Spinal cord (tissue), 10 donors: ENCODE measurements at places on chromosomes 7 and 10.

DNA sequence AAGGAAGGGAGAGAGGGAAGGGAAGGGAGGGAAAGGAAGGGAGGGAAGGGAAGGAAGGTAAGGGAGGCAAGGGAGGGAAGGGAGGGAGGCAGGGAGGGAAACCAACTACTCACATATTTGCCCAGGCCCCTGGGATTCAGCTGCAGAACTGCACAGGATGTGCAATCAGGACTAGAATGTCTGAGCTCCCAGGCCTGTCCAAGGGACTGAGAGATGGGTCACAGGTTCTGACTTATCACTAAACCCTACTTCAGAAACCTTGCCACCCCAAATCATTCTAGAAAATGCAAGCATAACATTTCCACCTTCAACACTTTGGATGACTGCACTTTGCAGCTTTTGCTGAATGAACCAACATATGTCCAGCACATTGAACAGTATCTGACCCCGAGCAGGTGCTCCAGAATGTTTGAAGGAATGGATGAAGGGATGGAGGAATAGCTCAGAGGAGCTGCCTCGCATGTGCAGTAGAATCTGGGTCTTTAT is 245.3 kb downstream of the KCNMA1 start:
- no peak for DNase-seq

GRCh38 chr10:22679608-22680007 is 34.8 kb downstream of the PIP4K2A start:
- no peak for DNase-seq

GRCh38 chr7:98733036-98733435 is 116.0 kb downstream of the NPTX2 start:
- no peak for DNase-seq

DNA sequence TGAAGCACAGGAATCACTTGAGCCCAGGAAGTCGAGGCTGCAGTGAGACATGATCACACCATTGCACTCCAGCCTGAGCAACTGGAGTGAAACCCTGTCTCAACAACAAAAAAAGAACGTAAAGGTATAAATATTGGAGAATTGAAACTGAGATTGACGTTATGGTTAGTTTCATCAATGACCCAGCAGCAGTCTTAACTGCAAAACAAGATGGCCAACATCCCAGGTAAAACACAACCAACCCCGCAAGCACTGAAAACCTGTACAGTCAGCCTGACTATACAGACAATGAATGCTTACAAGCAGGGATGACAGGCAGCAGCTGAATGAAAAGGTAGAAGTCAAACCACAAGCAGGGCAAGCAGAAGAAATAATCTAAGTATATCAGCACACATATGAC is 34.7 kb downstream of the WAPL start:
- DNase-seq, result no peak

GRCh38 chr7:30933124-30933974 is 21.7 kb downstream of the AQP1 start:
- no peak for DNase-seq

DNA sequence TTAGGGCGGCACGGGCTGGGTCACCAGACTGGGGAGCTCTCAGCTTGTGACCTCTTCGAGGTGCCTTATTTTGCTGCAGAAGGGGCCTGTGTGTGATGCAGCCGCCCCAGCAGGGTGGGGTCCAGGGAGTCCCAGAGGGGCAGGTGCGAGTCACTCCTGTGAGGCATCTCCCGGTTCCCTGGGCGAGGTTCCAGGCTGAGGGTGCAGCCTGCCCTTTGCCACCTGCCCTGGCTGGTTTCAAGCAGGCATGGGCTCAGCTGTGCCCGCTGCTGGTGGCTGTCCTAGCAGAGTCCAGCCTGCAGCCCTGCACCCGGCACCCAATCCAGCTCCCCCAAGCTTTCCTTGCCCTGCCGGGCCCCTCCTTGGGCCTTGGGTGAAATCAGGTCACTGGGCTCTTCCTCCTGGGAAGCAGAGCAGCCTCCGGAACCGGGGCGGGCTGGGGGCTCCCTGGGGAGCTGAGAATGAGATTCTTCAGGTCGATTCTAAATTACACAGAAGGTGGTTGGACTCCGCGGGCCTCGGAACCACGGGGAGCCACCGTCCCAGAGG is 64.8 kb downstream of the PWWP2B start:
- no peak for DNase-seq

DNA sequence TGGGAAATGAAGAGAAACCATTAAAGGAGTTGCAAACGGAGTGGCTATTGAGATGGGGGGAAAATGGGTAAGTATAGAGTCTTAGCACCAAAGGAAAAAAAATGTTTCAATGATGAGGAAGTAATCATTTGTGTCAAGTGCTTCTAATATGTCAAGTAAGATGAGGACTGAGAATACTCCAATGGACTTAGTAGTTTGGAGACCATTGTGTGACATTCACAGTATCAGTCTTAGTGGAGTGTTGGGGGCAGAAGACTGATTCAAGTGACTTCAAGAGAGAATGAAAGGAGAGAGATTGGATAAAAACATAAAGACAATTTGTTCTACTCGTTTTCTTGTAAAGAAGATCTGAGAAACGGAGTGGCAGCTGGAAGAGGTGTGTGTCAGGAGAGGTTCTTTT is 88.6 kb upstream of the ARID5B start:
- DNase-seq, result no peak

DNA sequence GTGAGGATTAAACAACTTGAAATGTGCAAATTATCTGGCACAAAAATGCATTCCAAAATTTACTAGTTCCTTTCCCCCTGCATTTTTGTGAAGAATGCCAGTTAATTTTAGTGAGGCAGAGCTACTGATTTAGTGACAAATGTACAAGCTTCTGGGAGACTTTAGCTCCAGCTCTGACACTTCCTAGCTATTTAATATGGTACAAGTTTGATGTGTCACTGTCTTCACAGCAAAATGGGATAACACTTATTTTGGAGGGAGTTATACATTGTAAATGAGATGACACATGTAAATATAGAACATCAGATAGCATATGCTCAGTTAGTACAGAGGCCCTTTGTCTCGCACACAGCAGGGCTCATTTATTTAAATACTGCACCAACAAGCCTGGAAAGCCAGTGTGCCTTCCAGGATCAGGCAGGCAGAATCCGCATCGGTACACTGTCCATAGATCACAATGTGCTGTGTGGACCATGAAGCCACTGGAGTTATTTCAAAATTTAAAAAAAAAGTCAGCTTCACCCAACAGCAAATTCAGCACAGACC is 48.7 kb downstream of the ELMO1 start:
- DNase-seq, result no peak

GRCh38 chr7:7159063-7159658 is 23.2 kb upstream of the C1GALT1 start:
- DNase-seq, result no peak

DNA sequence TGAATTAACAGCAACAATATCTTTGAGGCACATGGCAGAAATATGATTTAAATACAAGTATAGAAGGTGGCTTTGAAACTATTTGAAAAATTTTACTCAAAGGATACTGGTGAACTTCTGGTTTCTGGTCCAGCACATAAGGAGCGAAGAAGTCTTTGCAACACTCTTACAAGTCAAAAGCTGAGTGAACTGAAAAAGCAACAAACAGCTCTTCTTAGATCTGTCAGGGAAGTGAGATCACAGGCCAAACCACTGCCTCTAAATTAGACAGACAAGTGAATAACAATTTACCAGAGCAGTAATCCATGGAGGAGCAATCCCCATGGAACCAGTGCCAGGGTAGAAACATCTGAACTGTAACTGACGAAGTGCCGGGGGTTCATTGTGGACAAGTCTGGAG is 9.6 kb upstream of the VWC2 start:
- DNase-seq, result no peak

DNA sequence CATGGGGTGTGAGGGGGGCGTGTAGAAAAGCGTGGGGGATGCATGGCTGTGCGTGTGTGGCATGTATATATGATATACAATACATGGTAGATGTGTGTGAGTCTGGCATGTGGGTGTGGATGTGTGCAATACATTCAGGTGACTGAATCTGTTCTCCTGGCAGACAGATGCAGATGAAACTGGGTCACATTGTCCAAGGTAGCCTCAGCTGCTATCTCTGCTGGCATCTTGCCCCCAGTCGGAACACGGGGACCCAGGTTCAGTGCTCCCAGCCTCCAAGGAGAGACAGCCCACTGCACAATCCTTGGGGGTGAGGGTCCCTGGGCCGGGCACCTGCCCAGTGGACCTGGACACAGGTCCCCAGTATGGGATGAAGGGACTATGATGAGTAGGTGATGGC is 12.4 kb upstream of the SRRM3 start:
- DNase-seq, result no peak

- DNase-seq, result no peak
Observed at GRCh38 chr10:1674501-1674900, 62.8 kb downstream of the ADARB2 start.

GRCh38 chr7:156543699-156544598 is 96.6 kb upstream of the RNF32 start:
- no peak for DNase-seq

DNA sequence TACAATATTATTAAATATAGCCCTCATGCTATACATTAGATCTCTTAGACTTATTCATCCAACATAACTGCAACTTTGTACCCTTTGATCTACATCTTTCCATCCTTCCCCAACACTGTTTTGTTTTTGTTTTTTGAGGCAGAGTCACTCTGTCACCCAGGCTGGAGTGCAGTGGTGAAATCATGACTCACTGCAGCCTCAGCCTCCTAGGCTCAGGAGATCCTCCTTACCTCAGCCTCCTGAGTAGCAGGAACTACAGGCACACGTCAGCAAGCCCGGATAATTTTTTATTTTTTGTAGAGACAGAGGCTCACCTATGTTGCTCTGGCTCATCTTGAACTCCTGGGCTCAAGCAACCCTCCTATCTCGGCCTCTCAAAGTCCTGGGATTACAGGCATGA is 53.3 kb downstream of the NT5C2 start:
- no peak for DNase-seq

GRCh38 chr10:129678186-129678585 is 211.1 kb downstream of the MGMT start:
- peak; percentile 32 for DNase-seq

GRCh38 chr7:91835091-91835825 is 45.2 kb downstream of the MTERF1 start:
- DNase-seq, result no peak

DNA sequence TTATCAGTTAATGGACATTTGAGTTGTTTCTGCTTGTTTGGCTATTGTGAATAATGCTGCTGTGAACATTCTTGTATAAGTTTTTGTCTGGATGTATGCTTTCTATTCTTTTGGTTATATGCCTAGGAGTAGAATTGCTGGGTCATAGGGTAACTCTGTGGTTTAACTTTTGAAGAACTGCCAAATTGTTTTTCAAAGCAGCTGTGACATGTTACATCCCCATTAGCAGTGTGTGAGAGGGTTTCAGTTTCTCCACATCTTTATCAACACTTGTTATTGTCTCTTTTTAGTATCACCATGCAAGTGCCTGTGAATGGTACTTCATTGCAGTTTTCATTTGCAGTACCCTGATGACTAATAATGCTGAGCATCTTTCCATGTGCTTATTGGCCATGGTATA is 2.1 kb upstream of the NDUFB8 start:
- DNase-seq, result no peak

GRCh38 chr7:73921623-73922528 is 60.9 kb downstream of the TMEM270 start:
- DNase-seq, result no peak
